ENCODE measurements at places on chromosomes 2 and 18.

DNA sequence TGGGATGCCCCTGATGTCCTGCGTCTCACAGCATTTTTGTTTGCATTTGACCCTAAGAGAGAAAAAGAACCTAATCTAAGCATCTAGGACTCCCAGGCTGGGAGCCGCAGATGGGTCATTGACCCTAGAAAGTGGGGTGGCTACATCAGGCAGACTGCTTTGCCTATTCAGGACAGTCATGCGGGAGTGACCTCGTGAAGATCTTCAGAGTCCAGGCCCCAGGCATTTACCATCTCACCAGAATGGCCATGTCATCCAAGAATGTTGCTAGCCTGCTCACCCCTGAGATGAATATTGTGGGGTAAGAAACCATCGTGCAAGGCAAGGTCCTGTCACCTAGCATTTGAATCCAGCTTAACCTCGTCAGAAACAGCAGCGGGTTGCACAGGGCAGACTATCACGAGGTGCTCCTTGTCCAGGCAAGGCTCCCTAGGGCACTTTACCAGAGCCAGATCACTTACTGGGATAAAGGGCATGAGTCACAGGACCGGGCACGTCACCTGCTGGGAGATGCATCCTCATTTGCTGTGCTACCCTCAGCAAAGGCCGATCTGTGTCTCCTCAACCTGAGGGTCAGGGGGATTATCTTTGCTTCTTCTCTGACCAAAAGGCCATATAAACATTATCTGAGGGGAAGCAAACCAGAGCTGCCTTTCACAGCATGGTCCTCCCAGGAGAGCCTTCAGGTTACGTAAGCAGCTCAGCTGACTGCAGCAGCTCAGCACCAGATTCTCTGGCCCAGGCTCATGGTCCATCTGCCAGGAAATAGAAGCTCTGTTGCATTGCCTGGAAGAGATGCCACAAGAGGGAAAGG lies 162.3 kb downstream of the ACKR3 start:
- DNase-seq: no peak

GRCh38 chr2:46490521-46491141 lies 11.3 kb downstream of the TMEM247 start:
- DNase-seq: no peak

- no peak for DNase-seq
Observed at GRCh38 chr2:60351321-60351720, 202.1 kb downstream of the BCL11A start.

DNA sequence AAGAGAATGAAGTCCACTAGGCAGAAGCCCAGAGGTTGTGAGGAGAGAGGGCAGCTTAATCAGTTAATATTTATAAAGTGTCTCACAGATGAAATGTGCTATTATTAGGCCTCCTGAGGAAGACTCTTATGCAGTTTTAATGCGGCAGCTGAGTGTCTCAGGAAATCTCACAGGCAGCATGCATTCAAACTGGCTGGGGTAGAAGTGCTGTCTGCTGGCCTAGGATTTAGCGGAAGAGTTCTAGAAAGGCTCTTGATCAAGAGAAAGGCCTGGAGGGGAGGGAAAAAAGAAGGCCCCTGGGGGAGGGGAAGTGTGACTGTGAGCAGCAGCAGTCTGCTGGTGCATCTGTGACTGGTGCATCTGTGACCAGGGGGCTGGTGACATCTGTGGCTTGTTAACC lies 133.0 kb downstream of the FSHR start:
- no peak for DNase-seq

DNA sequence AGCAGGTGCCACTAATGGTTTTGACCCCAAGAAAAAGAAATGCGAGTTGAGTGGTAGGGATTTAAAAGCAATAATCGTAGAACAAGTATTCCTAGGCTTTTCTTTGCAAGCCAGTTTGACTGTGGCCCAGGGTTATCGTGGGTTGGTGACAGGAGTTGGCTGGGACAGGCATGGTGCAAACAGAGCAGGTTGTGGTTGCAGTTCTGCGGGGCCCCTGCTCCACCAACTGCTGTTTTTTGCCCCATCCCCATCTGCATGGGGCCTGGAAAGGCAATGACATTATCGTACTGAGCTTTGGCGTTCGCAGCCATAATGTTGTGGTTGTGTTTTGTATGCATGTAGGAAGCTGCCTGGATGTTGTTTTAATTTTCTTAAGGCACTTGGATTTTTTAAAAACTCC lies 274.0 kb downstream of the TSN start:
- DNase-seq: no peak

DNA sequence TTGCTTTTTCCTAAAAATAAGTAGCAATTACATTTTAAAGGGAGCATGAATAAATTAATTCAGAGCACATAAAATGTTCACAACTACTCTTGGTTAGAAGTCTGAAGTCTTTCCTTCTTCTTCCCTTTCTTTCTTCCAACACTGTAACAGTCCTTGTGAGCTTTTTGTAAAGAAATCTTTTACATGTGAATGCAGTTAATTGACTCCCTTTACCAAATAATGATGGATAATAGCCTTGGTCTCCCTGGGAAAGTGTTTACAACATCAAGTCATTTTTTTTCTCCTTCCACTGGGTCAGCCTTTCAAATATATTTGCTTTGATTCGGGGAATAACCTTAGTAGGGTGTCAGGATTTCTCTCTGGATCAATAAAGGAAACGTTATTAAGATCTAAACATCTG lies 39.1 kb downstream of the CALCRL start:
- DNase-seq: no peak

- no peak for DNase-seq
Observed at GRCh38 chr2:85915606-85916303, 27.0 kb upstream of the ST3GAL5 start.

DNA sequence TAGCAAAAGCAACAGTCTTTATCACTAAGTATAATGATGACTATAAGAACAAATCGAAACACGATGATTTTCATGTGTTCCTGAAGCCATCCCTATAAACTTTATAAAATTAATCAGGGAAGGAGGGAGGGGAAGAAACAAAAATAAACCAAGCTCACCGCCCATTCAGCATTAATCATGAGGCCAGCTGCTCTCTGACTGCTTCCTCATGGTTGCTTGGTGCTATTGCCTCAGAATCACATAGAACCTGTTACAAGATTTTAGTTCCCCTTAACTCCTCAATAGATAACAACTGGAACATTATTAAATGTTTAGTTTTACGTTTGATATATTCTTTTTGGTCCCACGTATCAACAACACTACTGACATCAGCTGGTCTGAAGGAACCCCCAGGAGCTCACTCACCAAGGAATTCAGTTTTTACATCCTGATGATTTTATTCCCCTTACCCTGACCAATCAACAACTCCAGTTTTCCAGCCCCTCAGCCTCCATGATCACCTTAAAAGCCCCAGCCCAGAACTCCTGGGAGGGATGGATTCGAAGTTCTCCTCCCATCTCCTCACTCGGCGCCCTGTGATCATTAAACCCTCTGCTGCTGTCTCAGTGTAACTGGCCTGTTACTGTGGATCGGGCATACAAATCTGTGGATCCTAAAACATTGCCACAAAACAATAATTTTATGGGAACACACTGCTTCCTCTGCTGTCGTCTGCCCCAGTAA lies 10.6 kb upstream of the HNRNPLL start:
- no peak for DNase-seq

DNA sequence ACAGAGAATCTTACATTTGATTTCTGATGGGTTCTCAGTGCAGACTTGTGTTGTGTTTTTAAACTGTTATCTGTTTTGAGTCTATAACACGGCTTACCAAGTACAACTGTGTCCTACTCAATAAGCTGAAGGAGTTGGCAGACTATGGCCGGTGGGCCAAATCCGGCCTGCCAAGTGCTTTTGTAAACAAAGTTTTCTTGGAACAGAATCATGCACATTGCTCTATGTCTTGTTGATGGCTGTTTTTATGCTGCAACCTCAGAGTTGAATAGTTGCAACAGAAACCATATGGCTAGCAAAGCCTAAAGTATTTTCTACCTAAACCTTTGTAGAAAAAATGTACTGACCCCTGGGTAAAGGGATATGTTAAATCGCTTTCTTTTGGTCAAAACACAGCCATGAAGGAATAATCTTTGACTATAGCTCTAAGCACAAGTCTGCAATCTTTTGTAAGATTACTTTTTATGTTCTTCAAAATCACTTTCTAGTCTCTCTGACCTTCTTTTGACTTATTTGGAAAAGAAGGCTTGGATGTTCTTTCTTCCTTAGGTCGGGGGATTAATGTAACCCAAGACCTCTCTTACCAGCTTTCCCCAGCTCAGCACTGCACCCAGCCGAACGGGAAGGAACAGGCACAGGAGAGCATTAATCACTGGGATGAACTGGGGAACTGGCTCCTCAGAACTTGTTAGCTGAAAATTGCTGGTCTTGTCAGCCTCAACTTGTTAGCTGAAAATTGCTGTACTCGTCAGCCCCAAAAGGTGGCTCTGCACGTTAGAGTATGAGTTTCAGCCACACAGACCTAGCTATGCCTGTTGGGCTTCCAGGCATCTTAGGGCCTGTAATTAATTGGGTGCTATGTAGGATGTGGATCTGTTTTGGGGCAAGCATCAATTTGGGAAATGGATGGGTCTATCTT lies 75.4 kb downstream of the CD8B2 start:
- no peak for DNase-seq

GRCh38 chr2:122164964-122165363 lies 409.5 kb downstream of the TSN start:
- no peak for DNase-seq

GRCh38 chr2:160229591-160229990 lies 29.5 kb upstream of the ITGB6 start:
- no peak for DNase-seq

GRCh38 chr2:150792780-150793300 lies 305.4 kb upstream of the RND3 start:
- no peak for DNase-seq

- no peak for DNase-seq
Observed at GRCh38 chr18:22838639-22839277, 94.4 kb upstream of the RBBP8 start.

DNA sequence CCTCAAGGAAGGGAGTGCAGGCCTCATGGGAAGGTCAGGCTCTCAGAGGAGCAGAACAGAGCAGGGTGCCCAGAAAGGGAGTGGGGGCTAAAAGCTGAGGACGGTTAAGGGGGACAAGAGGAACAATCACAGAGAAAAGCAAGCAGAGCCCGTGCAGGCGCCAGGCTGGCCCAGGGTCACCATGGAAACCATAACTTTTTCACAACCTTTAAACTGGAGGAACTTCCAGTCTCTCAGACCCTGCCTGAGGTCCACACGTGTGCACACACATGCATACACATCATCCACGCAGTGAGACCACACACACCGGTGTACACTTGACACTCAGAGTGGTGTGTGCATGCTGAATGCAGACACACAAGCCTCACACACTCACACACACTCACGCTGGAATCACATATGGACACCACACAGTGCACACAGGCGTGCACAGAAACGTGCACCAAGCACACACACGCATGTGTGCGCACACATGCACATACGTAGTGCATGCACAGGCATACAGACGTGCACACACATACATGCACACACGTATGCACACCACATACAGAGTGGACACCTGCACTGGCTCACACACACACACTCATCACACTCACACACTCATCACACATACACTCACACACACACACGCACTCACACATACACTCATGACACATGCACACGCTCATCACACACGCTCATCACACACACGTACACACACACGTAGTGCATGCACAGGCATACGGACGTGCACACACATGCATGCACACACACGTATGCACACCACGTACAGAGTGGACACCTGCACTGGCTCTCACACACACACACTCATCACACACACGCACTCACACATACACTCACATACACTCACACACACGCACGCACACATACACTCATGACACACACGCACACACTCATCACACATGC lies 37.2 kb upstream of the SNED1 start:
- no peak for DNase-seq

- DNase-seq: no peak
Observed at GRCh38 chr2:81624825-81625224, 1320.3 kb upstream of the LRRTM1 start.

DNA sequence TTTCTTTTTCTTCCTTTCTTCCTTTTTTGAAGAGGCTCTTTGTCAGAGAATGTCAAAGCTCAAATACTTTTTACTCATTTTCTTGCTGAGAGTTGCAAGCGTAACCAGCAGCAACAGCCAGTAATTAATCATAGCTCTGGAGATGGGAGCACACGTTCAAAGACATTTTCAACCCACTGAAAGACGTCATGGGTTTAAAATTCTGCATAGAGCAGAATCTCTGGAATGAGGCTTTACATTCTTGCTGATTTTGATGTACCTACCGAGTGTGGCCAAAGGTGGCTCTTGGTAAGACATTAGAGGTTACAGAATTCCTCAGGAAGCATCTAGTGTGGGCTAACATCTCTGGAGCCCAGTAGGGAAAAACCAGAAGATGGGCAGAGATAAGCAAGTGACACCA lies 292.5 kb downstream of the MTX2 start:
- no peak for DNase-seq

DNA sequence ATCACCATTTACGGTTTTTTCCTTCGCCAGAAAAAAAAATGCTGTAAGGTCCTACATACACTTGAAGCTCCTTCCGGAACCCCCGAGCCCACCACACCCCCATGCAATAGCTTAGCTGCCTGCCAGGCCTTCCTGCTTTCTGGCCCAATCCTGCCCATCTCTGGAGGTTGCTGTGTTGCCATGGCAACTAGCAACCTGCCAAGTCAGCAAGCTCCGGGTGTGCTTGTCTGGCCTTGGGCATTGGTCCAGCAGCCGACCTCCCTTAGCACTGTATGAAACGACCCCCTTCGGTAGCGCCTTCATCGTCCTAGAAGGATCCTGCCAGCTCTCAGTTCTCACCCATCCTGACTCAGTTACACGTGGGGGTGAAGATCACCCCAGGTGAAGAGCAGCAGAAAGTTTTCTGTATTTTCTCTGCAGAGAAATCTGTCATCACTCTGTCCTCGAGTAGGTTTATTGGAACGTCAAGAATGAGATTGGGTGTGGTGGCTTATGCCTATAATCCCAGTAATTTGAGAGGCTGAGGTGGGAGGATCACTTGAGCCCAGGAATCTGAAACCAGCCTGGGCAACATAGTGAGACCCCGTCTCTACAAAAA lies 47.4 kb upstream of the MTCL1 start:
- DNase-seq: no peak

GRCh38 chr2:142220901-142221300 lies 90.1 kb upstream of the LRP1B start:
- no peak for DNase-seq

DNA sequence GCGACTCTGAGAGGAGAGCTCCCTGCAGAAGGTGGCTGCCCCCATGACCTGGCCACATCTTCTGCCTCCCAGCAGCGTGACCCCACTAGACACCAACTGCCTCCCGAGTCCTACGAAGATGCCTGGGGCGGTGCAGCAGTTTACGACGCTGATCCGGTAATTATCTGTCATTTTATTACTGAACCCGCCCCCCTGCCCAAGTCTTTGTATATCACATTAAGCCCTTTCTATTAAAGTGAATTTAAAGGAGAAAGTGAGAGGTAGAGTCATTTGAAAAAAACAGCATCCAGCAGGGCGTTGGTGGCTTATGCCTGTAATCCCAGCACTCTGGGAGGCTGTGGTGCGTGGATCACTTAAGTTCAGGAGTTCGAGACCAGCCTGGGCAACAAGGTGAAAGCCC lies 33.4 kb downstream of the ABCG8 start:
- DNase-seq: no peak
